ENCODE measurements at places on chromosomes 2 and 18.

DNA sequence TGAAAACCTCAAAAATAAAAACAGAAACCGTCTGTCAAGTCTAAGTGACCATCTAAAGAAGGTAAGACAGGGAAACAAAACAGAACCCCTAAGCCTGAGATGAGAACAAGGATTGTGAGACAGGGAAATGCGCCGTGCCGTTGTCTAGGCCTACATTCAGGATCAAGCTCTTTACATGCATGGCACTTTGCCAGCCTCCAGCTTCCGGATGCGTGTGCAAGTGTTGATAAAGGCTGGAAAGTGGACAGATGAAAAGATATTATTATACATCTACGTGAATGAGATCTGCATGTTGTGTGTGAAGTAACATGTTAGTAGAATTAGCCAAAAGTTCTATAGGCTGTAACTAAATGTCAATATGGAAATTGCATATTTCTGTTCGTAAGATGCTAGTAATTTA lies 28.6 kb upstream of the TMEM87B start:
- no peak for DNase-seq

GRCh38 chr2:22279541-22279940 lies 1105.4 kb upstream of the KLHL29 start:
- no peak for DNase-seq

GRCh38 chr18:75132098-75132870 lies 76.7 kb downstream of the PTGR3 start:
- DNase-seq: no peak

- no peak for DNase-seq
Observed at GRCh38 chr2:150646746-150647145, 159.3 kb upstream of the RND3 start.

- no peak for DNase-seq
Observed at GRCh38 chr2:237715459-237715947, 83.1 kb upstream of the RBM44 start.

- DNase-seq: no peak
Observed at GRCh38 chr2:101549371-101549770, 74.5 kb upstream of the RFX8 start.

- DNase-seq: no peak
Observed at GRCh38 chr2:206422493-206422892, 20.8 kb upstream of the ADAM23 start.

Measured in muscle of back (tissue), 13 donors.